ENCODE measurements at places on chromosomes 4 and X.

DNA sequence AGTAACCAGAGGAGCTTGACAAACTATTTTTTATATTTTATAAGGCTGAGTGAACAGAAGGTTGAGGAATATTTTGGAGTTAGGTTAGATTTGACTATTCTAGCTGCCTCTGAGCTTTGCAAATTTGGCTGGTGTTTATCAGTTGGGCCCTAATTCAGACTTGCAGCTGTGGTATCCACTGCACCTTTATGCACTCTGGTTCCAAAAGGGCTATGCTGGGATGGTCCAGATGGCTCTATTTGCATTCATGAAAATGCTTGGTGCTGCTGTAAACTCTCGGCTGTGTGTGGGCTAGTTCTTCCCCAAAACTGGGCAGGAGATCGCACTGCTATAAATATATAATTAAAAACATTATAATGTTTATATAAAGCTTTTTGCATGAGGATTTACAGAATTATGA is 106.3 kb downstream of the REPS2 start:
- DNase-seq, result no peak

GRCh38 chrX:150205011-150205410 is 158.1 kb upstream of the MAMLD1 start:
- no peak for DNase-seq

GRCh38 chr4:38867478-38868058 is at the start of gene FAM114A1:
Gene FAM114A1, plus strand, starts transcription at chr4:38867806. Its CDS starts 10,273 bp downstream, at chr4:38878079.
- DNase-seq, result peak; percentile 31

GRCh38 chr4:76306882-76307659 is 538 bp downstream of the STBD1 start:
- peak; percentile 36 for DNase-seq

DNA sequence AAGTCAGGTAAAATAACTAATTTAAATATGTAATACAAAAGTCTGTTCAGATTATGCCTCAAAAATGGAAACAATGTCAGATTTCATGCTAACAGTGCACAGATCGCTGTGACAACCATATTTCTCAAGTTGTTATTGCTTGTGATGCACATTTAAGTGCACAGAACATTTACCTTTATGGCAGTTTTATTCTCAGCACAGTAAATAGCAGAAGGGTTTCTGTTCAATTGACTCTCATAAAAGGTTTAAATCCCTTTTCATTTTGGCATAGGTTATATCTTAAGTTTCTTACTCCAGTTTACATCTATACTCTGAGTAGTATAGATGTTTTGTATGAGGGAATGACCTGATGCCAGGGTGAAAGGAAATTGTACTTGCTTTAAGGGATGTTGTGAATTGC is 247.8 kb downstream of the FSTL5 start:
- DNase-seq, result no peak

DNA sequence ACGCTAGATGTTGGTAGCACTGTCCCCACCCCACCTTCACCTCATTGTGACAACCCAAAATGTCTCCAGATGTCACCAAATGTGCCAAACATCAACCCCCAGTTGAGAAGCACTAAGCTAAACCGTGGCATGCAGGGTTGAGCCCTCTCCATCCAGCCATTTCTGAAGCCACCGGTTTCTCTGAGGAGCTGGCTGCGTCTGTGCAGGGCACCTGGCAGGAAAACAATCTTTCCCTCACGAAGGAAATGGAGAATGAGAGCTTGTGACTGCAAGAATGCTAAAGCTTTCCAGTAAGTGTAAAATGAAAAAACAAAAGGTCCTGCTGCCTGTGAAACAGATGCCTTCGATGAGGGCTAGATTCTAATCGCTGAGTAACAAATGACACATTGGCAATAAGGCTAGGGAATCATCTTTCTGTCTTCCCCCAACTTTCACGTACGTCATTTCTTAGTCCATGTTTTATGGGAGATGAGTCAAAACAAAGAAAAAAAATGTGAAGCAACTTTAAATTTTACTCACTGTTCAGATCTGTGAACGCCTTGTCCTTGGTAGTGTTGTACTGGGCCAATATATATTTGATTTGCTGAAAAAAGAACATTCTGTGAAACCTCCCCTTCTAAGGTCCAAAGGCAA is 59.9 kb downstream of the PROM1 start:
- no peak for DNase-seq

- DNase-seq, result no peak
These were observed 278.6 kb upstream of the DIPK2B start for GRCh38 chrX:45479196-45479834.

- DNase-seq, result no peak
These were observed 2182.5 kb upstream of the AGA start for GRCh38 chr4:179624768-179625181.

Measured in activated CD8-positive, alpha-beta T cell treated with anti-CD3 and anti-CD28 coated beads, Interleukin-2, amount 10 ng/mL, durations not matched to agents 7 days and 5 days (primary cell).